ENCODE measurements at places on chromosomes 7 and 10.

GRCh38 chr7:130390486-130390885 lies 10.2 kb downstream of the CPA1 start:
- DNase-seq = no peak

DNA sequence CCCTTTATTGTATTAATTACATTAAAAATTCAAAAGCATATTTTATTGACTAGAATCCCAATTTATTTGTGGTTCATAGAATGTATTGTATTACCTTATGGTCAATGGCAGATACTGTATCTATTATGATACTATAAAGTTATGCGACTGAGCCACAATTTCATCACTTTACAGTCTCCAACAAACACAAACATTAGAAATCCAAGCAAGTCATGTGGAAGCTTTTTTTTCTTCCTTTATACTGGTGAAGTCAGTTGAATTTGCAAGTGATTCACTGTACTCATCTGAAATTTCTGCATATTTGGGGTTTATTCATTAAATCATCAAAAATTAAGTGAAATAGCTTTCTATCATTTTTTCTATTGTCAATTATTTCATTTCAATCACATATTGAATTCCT lies 54.3 kb downstream of the BMPER start:
- DNase-seq = no peak

GRCh38 chr10:114284346-114285071 lies 45.5 kb downstream of the VWA2 start:
- no peak for DNase-seq

- DNase-seq = no peak
Measured at GRCh38 chr10:11975795-11976194, 66.8 kb downstream of the UPF2 start.
